CD4-positive, alpha-beta T cell (primary cell): ENCODE measurements at places on chromosomes 4 and X.

- no peak for DNase-seq
Observed at GRCh38 chr4:25171201-25171865, 11.1 kb upstream of the SEPSECS start.

GRCh38 chr4:38762560-38762959 is 20.2 kb downstream of the TLR10 start:
- DNase-seq, result no peak

- DNase-seq, result no peak
Observed at GRCh38 chrX:85505801-85506200, 126.3 kb upstream of the POF1B start.

DNA sequence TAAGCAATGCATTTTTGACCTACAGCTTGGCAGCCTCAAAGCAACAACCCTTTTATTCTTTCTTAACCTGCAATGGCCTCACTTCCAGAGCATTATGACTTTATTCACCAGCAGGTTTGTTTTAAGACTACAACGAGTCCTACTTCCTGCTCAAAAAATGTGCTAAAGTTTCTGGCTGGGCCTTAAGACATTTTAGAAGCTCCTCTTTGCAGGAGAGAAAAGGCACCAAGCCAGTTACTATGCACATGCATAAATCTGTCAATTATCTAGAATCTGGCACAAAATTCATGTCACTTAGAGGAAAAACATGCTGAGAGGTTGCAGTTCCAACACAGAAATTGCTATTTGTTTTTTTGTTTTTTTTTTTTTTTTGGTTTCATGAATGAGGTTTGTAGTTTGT is 223.0 kb upstream of the EPHA5 start:
- no peak for DNase-seq
